ENCODE measurements at places on chromosomes 11 and 22. TPM values are rescaled to one million over a fixed set of nuclear protein-coding genes. Genes with fewer than 3 reads are reported as not detected.

Gene CARD10
- 7.2 TPM for total RNA-seq

Gene MRGPRX3
- 0.78 TPM for total RNA-seq

Gene OR6A2
- total RNA-seq: 0.35 TPM

Gene FBXO3
- total RNA-seq: 35.1 TPM

Gene ADM2
- total RNA-seq: not detected

Gene ANO9
- total RNA-seq: 0.68 TPM

Gene OR5B21
- total RNA-seq: not detected

Gene C11orf87
- not detected for total RNA-seq

Gene OR10A2
- total RNA-seq: not detected

Gene FOSL1
- 143 TPM for total RNA-seq

Gene CFAP300
- 3.3 TPM for total RNA-seq

Gene RGL4
- not detected for total RNA-seq

Gene KLHDC7B
- total RNA-seq: not detected

Gene MMP10
- not detected for total RNA-seq

Gene CAVIN3
- 717 TPM for total RNA-seq

Gene PDGFD
- total RNA-seq: 152 TPM

Gene FANCF
- total RNA-seq: 7.4 TPM

Gene GAS2L1
- 32.5 TPM for total RNA-seq

Gene C11orf86
- not detected for total RNA-seq

Gene GCAT
- 3.9 TPM for total RNA-seq

All from thoracic aorta (tissue), 2 donors.